ENCODE measurements at places on chromosomes 4 and X. TPM values are rescaled to one million over a fixed set of nuclear protein-coding genes. Genes with fewer than 3 reads are reported as not detected.
A peak's percentile ranks its signal among the peaks of the same experiment; 100 is the strongest.

- no peak for DNase-seq
Measured at GRCh38 chrX:85052205-85052604, 48.5 kb downstream of the APOOL start.

DNA sequence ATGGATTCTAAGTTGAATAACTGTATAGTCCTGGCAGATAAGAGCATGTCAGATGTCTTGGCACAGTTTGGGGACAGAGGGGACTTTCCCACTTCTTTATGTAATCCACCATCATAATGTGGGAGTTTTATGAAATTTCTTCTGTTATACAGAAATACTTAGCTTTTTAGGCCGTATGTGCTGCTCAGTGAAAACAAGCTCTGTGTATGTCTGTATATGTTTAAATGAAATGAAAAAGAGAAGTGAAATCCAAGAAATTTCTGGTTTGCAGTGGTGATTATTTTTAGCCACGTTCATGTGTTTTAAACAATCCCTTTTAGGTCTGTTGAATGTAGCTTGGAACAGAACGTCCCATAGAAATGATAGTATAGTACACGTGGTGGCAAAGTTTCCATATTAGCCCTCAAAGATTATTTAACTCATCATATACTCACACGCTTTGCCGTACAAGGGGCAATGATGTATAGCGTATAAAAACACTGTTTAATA lies 41.0 kb downstream of the GAB1 start:
- DNase-seq = no peak

- no peak for DNase-seq
Measured at GRCh38 chr4:168139336-168139735, 47.0 kb downstream of the ANXA10 start.

DNA sequence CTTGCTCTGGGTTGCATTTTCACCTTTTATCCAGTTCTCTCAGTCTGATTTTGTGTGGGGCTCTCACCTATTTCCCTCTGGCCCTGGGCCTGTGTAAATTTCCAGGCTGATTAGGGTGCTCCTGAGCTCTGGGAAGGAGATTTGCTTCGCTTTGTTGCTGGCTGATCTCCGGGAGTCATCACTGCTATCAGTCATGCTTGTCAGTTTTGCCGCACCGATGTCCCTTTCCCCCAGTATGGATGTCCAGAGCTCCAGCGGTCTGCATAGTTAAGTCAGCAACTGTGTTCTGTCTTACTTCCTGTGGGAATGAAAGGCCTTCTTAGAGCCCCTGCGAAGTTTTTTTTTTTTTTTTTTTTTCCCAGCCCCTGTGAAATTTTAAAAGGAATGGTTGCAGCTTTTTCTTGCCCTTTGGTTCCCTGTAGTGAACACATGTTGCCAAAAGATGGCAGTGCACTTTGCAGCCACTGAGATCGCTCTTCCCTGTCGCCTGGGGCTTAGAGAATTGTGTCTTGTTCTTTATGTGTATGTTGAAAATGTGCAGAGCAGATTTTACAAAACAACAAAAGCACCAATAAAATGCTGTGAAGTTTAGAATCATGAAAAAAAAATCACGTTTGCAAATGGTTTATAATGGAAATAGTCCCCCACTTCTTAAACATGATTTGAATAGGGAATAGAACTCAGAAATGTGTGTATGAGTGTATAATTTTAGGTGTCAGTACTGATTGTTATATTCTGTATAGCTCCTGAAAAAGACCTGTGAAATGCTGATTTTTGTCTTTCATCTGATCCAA lies 109.1 kb upstream of the SLC4A4 start:
- DNase-seq = no peak

DNA sequence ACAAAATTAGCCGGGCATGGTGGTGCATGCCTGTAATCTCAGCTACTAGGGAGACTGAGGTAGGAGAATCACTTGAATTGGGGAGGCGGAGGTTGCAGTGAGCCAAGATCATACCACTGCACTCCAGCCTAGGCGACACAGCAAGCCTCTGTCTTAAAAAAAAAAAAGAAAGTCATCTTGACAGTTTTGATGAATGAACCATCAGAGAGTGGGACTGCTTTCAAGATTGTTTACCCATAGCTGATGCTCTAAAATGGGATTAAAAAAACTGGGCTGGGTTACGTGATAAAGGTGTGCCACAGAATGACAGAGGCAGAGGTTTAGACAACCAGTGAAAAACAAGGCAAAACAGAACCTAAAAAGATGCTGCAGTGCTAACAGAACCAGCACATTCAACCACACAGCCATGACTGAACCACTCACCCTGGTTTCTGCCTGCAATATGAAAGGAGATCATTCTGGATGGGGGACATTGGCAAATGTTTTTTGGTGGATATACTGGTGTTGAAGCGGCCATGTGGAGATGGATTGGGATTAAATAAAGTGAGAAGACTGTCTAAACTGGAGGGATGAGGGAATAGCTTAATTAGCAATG lies 22.2 kb downstream of the GPAT3 start:
- no peak for DNase-seq

GRCh38 chr4:103787057-103787456 lies 67.3 kb upstream of the TACR3 start:
- DNase-seq = no peak

- no peak for DNase-seq
Measured at GRCh38 chr4:175809402-175810072, 2.5 kb downstream of the GPM6A start.

GRCh38 chr4:163967263-163967662 lies 472.8 kb downstream of the TMA16 start:
- DNase-seq = no peak

- no peak for DNase-seq
Measured at GRCh38 chrX:39162322-39162735, 361.1 kb downstream of the MID1IP1 start.

DNA sequence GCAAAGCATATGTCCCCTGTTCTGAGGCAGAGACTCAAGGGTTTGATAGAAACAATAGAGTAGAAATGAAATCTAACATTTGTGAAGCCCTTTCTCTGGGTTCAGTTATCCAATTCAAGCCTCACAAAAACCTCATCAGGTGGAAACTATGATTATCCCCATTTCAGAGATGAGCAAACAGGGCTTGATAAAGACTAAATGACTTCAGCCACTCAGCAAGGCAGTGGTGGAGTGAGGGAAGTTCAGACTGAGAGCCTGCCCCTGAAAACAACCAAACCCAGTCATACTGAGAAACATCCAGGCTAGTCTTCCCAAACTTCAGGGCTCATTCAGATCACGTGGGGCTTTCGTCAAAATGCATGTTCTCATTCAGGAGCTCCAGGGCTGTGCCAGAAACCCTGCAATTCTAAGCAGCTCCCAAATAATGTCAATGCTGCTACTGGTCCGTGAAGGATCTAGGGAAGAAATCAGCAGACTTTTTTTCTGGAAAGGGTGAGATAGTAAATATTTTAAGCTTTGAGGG lies 109.6 kb upstream of the KIT start:
- no peak for DNase-seq

DNA sequence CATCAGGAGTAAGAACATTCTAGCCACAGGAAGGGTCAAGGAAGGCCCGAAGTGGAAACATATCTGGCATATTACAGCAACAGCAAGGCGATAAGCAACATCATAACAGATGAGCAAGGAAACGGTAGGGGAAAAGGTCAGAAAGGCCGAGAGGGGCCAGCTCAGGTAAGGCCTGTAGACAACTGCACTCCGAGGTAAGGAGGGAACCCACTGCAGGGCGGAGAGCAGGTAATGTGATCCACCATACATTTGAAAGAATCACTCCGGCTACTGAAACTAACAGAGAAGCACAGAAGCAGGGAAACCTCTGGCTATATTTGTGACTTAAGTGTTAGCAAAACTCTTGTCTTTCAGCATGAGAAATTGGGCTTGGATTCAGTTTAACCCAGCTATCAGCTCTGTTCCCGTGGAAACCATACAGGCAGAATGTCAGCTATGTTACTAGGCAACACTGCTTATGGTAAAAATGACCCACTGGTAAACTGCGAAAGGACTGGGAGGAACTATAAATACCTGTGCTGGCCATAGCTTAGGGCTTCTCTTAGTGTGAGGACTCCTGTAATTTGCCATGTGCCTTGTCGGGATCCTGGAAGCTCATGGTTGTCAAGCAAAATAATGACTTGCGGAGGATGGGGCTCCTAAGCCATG lies 31.0 kb downstream of the FRYL start:
- no peak for DNase-seq

DNA sequence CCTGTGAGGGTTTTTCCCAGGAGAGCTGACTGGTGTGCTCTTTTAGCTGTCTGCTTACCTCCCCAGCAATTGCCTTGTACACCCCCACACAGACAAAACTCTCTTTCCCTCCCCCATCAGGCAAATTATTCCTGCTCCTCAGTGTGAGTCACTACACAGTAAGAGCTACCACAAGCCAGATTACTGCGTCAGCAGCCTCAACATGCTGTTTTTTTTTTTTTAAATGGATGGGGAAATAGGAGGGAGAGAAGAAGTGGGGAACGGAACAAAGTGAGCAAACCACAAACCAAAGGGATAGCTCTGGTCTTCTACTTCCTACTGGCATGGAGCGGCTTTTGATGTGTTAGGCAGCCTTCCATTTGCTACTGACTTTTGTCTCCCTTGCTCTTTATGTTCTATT lies 107.5 kb upstream of the ACSL4 start:
- DNase-seq = peak; percentile 82

DNA sequence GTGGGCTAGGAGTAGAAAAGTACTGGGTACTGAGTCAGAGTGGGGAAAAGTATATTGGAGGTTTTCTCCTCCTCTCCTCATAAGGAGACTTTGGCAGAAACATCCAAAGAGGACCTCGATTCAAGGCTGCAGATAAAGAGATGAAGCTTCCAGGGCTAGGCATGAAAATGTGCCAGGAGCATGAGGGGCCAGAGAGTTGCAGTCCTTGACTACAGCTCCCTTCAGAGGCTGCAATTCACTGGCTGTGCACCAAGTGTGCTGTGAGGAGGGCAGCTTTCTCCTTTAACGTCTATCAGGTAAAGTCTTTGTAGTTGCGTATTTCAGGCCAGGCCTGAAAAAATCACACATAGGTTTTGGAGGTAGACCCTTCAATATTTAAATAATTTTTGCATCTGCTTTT lies 174.9 kb upstream of the VEGFC start:
- DNase-seq = no peak

DNA sequence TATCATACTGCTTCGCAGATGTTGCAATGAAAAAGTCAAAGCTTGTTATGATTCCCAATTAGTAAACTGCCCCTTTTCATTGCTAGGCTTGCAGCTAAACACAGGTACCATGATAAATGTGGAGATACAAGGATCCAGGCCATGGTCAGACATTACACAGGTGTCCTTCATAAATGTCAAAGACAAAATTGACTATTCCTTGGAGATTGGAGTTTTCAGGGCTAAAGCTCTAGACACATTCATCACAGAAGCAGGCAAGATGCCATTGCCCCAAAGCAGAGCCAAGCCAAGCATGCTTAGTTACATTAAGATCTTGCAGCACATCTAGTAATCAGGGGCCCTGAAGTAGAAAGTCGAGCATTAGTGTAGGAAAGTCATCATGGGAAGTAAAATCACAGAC lies 111.3 kb upstream of the INTU start:
- DNase-seq = no peak

Gene SH3TC1
- total RNA-seq = 30.5 TPM

Gene CDKL2
- 3.9 TPM for total RNA-seq

Gene ADH1A
- total RNA-seq = not detected

Gene TEX11
- not detected for total RNA-seq

Gene SHROOM3
- 45.1 TPM for total RNA-seq

Gene SATL1
- total RNA-seq = 0.07 TPM

Measured in kidney epithelial cell (primary cell).